ENCODE measurements at places on chromosomes 6 and 20.

DNA sequence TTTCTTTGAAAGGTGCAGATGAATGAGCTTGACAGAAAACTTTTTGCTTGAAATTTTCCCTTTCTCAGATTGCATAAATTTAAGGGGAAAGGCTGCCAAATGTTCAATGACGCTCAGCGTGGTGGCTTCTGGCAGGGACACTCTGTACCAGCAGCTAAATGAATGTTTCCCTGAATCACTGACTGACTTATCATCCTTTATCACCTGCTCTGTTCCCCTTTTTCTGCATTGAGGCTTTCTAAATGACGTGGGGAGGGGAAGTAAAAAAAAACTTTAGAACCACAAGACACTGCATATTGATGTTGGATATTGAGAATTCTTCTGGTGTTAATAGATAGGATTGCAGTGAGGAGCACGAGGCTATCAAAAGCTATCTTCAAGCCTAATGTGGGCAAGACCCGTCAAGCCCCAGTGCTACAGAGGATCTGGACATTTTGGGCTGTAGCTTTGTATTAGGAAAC lies 46.9 kb upstream of the ENPP5 start:
- DNase-seq, result no peak

GRCh38 chr20:48205786-48206185 lies 420.5 kb upstream of the SULF2 start:
- no peak for DNase-seq

- no peak for DNase-seq
Measured at GRCh38 chr6:141451511-141452353, 681.0 kb upstream of the GJE1 start.

DNA sequence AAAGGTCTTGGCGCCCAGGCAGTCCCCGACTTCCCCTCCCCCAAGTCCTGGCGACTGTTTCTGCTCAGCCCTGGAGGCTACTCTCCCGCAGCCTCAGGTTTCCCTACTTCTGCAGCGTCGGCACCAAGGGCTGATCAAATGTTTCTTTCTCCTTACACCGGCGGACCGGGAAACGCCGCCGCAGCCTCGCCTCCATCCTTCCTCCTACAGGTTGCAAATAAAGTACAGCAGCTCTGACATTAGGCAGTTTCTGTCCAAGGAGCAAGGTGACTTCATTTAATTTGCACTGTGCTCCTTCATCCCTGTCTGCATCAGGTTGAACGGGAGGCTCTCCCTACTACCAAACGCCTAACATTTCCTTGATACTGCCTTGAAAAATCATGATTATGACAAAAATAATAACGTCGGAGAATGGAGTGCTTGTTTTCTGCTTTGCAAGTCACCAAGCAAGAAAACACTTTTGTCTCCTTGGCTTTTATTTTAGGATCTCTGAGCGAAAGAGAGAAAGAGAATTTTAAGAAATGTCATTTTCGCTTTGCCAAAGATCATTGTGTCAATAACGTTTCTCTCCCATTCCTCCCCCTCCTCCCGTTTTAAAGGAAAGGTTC lies 1.0 kb downstream of the CLIC5 start:
- DNase-seq, result no peak

- DNase-seq, result no peak
Measured at GRCh38 chr20:409697-410559, 1.8 kb downstream of the RBCK1 start.

GRCh38 chr20:50567860-50568548 lies 57.8 kb downstream of the PTPN1 start:
- no peak for DNase-seq

- DNase-seq, result no peak
Measured at GRCh38 chr6:134295953-134296553, 21.9 kb downstream of the SGK1 start.

DNA sequence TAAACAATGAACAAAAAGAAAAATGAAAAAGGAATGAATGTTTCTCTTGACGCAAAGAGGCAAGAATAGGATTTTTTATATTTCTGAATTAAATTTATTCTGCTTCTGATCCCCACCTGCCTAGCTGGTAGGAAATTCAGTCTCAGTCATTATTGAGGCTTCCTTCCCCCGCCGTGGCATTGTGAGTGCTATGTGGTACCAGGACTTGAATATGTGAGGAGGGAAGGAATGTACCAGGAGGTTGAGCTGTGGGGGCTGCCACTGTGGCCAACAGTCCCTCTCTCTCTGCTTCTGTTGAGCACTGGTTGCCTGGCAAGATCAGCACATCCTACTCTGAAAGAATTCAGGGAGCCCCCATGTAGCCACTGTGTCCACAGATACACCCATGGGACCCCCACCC lies 368.1 kb upstream of the JARID2 start:
- DNase-seq, result no peak

- DNase-seq, result no peak
Measured at GRCh38 chr6:166955865-166956443, 396 bp downstream of the RNASET2 start.

DNA sequence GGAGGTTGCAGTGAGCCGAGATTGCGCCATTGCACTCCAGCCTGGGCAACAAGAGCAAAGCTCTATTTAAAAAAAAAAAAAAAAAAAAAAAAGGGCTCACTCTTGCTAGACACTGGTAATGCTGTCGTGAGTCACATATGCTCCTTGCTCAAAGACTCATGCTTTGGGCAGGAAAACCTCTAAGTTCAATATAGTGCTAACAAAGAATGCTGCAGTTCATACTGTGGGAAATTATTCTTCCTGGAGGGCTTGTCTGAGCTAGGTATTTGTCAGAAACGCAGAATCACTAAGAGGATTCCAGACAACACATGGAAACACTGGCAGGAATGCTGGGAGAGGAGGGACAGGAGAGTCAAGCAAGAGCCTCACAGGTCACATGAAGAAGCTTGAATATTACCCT lies 2.3 kb upstream of the LYRM2 start:
- DNase-seq, result no peak

DNA sequence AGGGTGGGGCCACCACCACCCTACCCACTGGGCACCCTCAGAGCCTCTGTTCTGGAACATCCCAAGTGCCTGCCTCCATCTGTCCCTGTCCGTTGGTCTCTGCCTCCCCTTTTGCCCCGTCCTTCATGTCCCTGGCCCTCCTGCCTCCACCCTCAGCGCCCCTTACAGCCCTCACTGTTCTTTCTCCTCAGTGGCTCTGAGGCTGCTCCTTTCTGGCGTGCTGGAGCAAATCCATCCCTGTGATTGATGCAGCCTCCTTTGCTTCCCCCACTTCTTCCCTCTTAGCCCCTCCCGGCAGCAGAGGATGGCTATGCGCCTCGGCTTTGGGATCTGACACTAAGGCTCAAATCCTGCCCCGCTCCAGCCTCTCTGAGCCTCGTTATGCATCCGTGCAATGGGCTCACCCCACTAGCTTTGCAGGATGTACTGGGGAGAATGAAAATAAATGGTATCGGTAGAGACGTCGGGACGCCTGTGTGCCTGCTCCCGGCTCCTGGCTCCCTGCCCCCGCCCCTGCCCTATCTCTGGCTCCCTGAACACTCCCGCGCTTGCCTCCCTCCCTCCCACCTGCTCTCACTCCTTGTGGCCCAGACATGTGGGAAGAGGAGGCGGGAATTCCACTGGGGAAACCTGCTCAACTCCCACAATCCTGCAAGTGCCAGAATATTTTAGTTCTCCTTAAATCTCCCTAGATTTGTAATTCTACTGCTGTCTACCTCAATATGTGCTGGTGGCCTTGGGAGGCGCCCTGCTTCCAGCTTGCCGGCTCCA lies 13.1 kb downstream of the VSTM2L start:
- no peak for DNase-seq

- no peak for DNase-seq
Measured at GRCh38 chr20:46690219-46691106, 1.2 kb upstream of the TP53RK start.

- DNase-seq, result no peak
Measured at GRCh38 chr6:100469101-100469859, 4.6 kb upstream of the SIM1 start.
